Activated CD8-positive, alpha-beta memory T cell treated with anti-CD3 and anti-CD28 coated beads, Interleukin-2, amount 50 U/mL, for 48 hours (primary cell): ENCODE measurements at places on chromosomes 3 and 15.

DNA sequence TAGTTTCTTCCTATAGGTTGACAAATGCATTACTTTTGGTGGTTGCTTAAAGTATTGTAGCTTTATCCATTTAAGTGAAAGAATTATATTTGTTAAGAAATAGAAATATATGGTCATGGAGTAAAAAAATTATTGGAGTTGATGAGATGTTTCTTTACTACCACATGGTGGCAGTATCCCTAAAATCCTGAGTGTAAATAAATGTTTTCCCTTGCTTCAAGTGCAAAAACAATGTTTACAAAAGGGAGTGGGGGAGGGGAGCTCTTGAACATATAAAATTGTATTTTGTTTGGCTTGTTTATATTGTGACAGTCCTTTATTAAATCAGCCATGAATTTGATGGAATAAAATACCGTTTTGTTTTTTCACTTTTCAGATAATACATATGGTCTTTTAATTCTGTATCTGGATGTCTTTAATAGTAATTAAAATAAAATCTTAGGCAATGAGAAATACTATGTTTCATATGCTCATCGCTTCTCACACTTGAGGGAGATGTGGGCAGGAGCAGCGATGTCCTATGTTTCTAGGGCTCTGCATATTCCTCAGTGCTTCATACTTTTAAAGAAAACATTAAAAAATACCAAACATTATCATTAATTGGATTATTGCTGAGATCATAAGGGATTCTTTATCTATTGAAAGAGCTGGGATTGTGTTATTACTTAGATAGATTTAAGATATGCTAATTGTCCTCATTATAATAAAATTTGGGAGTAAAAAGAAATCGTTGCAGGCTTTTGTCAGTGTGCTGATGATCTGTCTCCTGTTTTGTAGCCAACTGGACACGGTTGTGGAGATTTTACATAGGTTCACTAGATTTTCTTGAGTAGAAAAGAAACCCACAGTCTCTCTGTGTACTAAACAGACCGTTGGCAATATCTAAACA is 349.7 kb downstream of the TUSC7 start:
- no peak for DNase-seq

DNA sequence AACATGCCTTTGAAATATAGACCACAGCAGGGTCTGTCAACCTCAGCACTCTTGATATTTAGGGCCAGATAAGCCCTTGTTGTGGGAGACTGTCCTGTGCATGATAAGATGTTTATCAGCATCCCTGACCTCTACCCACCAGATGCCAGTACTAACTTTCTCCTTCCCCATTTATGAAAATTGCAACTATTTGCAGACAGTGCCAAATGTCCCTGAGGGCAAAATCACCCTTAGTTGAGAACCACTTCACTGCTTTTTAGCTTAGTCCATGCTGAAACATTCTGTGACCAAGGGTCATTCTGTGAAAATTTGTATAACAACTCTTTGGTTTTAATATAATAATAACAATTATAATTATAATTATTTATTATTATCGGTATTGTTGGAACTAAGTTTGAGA is 1032.4 kb downstream of the MCTP2 start:
- no peak for DNase-seq

- peak; percentile 99 for DNase-seq
These were observed 26.8 kb upstream of the MTHFS start for GRCh38 chr15:79923515-79924169.

DNA sequence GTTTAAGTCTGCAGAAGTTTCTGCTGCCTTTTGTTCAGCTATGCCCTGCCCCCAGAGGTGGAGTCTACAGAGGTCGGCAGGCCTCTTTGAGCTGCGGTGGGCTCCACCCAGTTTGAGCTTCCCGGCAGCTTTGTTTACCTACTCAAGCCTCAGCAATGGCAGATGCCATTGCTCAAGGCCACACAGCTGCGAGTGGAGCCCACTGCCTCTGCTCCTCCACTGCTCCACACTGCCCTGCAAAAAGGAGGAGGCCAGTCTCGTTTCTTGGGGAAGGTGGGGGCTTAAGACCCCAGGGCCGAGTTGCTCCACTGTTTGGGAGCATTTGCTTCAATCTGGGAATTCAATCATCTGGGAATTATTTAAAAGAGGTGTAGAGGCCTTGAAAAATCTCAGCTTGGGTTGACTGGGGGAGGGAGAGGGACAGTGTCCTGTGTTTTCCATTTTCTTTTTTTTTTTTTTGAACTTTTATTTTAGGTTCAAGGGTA is 144.6 kb upstream of the MEF2A start:
- peak; percentile 52 for DNase-seq

GRCh38 chr15:38565287-38565670 is 665 bp upstream of the RASGRP1 start:
- DNase-seq, result no peak

DNA sequence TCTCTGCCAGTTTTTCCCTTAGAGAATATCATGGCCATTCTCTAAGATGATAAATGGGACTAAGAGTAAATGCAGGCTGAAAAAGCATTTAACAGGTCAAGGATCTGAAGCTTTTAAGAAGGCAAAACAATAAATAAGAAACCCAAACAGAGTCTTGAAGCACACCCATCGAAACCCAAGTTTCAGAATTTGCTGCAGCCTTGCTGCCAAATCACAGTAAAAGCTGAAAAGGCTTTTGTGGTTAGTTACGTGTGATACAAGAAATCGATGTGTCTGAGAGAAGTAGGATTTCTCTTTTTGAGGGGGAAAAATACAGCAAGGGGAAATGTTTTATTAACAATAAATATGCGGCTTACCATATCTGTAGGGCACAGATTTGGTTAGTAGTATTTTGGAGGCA is 92.0 kb downstream of the IGF1R start:
- no peak for DNase-seq

DNA sequence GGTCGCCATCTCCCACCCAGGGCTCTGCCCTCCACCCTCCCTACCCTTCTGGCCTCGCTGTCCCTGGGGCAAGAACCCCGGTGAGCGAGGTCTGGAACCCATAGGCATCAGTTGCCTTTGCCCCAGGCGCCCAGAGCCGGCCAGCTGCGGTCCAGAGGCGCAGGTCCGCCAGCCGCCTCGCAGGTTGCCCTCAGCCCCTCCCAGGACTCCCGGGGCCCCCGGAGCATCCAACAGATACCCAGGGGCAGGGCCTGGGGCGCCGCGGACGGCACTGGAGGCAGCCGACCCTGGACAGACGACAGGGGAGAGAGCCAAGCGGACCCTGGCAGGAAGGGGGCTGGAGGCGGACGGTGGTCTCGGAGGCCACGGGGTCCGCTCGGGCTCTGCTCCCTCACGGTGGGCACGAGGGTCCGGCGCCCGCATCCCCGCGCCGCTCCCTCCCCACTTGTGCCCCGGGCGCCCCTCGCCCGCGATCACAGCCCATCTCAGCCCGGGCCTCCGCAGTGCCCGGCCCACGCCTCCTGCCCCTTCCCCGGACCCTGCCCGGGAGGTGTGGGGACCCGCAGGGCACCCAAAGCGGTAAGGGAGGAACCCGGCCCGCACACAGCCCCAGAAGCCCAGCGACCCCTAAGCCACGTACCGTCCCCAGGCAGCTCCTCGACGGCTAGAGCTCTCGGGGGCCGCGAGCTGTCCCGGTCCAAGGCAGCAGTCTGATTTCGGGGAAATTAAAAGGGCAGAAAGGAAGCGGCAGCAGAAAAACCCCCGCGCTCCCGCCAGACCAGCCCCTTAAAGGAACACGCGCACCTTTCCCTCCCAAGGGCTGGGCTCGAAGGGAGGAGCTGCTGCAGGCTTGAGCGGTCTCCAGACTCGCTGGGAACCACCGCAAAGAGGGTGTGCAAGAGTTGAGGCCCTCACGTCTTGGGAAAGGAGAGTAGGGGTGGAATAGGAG is at the start of gene HAPLN3:
Gene HAPLN3 (minus strand): TSS at position 726 of the 949 bp plus-strand sequence. CDS start 8,246 bp downstream, outside the sequence.
- DNase-seq, result peak; percentile 82

DNA sequence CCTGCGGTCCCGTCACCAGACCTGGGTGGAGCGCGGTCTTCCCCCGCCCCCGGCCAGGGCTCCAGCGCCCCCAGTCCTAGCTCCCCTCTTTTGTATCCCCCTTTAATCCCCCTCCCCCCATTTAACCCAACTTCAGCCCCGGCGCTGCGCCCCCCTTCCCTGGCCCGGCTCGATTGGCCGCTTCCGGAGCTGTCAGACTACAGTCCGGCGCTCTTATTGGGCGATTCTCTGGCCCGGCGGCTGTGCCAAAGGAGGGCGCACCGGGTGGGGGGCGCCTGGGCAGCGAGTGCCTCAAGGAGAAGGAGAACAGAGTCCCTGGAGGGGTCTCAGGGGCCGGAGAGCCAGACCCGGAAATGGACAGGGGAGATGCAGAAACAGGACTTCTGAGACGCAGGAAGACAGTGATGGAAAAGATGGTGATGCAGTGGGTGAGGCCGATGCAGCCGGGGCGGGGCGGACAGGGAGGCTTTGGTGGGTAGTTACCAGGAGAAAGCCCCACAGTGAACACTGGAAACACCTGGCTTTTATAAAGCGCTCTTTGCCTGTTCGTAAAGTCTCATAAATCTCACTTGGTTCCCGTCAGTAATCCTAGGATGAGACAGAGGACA is 1.2 kb upstream of the ADCY5 start:
- DNase-seq, result no peak

DNA sequence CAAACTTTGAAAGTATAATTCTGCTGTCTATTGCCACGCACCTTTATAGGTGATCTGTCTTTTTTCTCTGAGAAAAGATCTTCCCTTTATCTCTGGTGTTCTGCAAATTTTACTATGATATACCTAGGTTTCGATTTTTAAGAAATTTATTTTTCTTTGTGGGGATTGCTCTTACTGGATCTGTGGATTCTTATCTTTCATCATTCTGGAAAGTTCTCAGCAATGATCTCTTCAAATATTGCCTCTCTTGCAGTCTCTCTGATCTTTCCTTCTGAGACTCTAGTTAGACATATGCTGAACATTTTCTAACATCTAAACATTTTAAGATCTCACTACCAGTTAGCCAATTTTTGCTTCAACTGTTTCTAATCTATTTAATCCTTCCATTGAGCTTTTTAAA is 47.0 kb upstream of the ATOSA start:
- DNase-seq, result no peak

DNA sequence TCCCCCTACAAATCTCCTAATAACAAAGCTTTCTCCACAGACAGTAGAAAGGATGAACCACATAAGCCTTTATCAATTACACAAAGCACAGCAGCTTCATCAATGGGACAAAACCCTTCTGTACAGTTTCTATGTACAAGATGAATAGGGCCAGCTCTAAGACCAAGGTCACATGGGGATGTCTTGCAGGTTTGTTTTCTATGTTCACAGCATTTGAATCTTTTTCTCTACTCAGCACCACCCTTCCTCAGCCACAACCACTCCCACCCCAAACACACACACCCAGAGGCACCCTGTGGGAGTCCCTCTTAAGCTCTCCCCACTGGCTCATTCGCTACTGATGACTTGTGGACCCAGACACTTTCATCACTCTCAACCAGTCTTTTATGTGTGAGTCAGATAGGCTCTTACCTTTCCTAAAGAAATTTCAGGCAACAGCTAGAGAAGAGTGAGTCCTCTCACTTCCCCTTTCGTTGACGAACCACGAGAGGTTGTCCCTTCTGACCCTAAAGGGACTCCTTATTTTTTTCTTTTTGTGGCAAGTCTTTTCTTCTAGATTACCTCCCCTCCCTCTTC is 57.9 kb downstream of the ARHGAP31 start:
- DNase-seq, result no peak

GRCh38 chr3:142298626-142299025 is 73.2 kb upstream of the GK5 start:
- no peak for DNase-seq

DNA sequence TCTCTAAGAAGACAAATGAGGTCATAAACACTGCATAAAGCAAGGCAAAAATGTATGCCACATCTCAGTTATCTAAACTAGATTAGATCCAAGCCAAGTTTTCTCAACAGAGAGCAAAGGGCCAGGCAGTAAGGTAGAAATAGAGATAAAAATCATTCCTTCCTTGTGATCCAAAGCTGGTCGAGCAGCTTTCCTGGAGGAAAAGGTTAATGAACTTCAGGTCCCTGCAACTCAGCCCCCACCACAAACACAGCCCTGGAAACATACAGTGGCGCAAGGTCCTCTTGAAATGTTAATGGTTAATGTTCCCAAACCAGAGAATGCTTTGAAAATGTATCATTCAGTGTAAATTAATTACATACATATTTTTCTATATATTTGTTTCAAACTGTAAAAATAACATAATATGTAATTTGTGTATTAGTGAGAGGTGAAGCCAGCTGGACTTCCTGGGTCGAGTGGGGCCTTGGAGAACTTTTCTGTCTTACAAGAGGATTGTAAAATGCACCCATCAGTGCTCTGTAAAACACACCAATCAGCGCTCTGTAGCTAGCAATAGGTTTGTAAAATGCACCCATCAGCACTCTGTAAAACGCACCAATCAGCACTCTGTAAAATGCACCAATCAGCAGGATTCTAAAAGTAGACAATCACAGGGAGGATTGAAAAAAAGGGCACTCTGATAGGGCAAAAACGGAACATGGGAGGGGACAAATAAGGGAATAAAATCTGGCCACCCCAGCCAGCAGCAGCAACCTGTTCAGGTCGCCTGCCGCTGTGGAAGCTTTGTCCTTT is 17.1 kb downstream of the LYSMD2 start:
- no peak for DNase-seq

DNA sequence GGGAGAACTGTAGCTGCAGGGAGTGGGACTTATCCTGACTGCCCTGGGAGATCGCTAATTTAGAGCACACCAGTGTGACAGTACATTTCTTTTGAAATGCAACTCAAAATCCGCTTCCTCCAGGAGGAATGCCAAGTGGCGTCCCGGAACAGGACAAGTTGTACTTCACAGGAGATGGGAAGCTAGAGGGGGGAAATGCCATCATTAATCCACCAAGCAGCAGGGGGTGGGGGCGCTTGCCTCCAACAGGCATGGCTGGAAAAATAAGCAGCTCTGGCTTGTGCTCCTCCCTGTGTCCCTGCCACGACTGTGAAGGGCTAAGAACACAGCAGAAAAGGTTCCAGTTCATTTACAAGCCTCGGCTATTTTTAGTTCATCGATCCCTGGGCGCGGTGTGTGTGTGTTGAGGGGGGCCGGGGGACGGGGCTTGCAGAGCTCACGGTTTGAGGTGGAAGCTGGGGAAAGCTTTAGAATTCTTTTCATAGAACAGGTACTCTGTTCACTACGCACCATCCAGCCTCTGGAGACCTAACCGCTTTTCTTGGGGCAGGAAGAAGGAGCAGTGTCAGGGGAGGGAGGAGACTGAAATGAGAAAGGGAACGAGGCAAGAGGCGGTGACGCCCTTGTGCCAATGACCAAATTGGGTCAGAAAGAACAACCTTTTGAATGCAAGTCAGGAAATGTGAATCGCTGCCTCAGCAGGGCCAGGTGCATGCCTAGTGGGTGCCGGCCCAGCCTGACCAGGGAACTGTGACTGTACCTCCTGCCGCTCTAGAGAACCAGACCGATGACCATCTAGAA is 51.8 kb upstream of the DGKG start:
- DNase-seq, result no peak

DNA sequence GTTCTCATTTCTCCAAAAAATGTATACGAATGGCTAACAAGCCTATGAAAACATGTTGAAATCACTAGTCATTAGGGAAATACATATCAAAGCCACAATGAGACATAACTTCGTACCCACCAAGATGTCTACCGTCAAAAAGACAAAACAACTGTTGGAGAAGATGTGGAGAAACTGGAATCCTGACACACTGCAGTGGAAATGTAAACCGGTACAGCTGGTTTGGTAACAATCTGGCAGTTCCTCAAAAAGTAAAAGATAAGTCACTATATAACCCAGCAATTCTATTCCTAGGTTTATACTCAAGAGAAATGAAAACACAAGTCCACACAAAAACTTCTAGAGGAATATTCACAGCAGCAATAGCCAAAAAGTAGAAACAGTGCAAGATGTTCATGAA is 7.0 kb downstream of the SCAPER start:
- no peak for DNase-seq
